AG09319 (cell line): ENCODE measurements at places on chromosomes 2 and 18.

GRCh38 chr2:89829828-89830227 lies 1138.4 kb downstream of the RPIA start:
- no peak for DNase-seq

- DNase-seq, result peak; percentile 48
Observed at GRCh38 chr2:238636269-238637073, 209.7 kb downstream of the ASB1 start.

DNA sequence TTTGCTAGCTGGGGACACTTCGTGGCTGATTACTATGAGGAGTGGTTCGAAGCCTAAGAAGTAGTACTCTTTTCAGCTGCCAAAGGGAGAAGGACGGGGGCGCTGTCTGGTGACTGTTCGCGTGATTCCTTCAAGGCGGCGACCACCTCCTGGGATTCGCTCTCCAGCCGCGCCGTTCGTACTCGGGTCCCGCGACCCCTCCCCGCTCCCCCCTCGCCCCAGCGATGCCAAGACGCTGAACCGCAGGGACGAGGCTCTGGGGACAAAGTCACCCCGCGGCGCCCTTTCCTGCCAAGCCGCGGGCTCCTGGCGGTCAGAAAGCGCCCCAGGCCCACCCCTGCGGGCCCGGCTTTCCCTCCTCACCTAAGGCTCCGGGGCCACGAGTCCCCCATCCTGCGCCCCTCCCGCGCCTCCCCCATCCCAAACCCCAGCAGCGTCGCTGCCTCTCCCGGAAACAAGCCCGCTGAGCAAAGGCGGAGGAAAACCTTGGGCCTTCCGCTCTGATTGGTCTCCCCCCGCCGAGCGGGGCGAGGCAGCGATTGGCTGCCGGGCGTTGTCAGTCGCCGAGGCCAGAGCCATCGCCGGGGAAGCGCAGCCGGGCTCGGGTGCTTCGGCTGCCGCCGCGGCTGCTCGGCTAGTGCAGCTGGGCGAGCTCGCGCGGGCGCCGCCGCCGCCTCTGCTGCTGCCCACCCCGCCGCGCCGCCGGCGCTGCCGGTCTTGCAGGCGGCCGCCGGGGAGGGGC lies 404.3 kb downstream of the XIRP2 start:
- peak; percentile 77 for DNase-seq

DNA sequence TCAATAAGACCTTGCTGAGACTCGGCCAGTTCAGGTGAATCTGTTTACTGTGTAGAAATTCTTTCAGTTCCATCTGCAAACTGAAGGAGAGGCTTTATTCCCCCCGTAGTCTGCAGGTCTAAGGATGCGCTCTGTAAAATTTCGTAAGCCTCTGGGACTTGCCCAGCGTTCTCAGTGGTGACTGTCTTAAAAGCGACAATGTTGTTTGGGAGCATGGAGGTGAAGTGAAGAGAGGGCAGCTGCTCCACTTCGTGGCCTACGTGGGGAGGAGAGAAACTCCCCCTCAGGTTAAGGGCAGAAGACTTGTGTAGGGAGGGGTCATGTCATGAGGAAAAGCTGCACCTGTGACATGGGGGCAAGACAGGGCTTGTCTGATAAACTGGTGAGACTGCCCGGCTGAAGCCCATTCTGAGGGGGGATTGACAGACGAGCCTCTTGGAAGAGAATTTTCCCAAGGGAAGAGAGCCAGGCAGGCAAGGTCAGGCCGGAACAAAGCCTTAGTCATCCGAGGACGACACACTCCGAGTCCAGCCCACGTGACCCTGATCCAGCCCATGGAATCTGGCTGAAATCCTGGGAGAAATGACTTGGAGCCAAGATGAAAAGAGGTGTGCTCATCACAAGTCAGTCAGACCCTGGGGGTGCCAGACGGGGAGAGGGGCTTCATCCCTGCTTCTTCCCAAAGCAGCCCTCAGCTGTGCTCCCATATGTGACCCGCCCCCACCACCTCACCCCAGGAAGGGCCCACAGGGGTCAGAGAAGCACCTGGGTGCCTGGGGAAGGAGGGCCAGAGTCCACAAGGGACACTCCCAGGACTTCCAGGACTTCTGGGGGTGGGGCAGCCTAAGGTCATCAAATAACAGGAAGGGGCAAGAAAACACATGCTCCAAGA lies 88.5 kb upstream of the SH3BP4 start:
- DNase-seq, result no peak

- no peak for DNase-seq
Observed at GRCh38 chr2:10316860-10317259, 14.2 kb downstream of the HPCAL1 start.

DNA sequence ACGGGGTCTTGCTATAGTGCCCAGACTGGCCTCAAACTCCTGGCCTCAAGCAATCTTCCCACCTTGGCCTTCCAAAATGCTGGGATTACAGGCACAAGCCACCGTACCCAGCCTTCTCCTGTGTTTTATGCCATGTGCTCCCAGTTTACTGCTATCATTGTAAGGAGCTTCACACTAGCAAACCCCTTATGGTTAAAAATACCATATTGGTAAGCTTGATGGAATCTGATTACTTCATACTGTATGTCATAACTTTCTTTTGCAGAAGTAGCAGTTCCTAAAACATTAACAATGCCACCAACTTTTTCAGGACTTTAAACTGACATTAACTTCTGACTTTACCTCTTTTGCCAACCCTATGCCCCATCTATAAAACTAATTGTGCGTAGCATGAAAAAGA lies 36.2 kb downstream of the HAT1 start:
- no peak for DNase-seq

DNA sequence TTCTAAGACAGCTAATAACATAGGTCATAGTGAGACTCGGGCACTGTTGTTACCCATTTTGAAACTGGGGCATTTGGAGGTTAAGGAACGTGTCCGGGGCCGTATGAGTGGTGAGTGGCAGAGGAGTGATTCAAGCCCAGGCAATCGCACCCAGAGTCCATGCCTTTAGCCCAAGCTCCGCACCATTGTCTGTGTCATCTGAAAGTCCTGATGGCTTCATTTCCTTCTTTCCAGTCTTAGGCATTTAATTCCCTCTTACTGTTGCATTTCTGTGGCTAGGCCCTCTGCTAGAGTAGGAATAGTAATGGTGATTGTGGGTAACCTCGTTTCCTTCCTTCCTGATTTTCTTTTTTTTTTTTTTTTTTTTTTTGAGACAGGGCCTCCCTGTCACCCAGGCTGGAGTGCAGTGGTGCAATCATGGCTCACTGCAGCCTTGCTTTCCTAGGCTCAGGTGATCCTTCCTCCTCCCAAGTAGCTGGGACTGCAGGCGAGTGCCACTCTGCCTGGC lies 49.8 kb upstream of the ASB1 start:
- DNase-seq, result no peak

DNA sequence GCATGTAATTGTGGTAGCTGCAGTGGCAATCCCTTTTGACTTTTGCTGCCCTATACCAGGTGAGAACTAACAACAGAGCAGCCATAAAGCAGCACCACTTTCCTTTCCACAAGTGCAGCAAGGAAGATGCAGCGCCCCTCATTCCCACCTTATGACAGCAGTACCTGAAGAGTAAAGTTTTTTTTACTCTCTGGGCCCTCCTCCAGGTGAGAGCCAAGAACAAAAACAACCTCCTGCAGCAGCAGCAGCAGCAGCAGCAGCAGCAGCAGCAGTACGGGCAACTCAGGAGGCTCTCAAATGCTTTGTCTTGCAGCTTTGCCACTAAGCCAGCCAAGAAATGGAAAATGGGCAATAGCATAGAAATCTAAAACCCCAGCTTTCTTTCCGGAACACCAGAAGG lies 397.5 kb downstream of the FIGN start:
- DNase-seq, result no peak

DNA sequence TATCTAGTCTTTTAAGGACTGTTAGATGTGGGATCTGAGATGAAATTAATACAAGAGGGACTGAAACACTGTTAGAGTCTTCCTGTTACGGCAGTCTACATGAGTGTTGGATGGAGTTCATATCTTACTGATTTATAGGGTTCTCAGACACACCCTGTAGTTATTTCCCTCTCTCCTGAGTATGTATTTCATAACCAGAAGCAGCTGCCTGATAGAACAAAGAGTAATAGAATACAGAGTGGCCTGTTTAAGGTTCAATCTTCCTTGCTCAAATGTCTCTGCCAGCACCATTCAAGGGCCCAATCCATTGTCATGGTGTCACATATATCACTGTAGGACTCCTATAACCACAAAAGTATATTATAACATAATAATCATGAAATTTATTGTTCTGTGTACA lies 1229.1 kb upstream of the ACVR2A start:
- no peak for DNase-seq

GRCh38 chr2:22076454-22076853 lies 952.7 kb downstream of the TDRD15 start:
- no peak for DNase-seq

GRCh38 chr18:24208270-24209035 lies 69.6 kb downstream of the CABYR start:
- no peak for DNase-seq

- DNase-seq, result no peak
Observed at GRCh38 chr18:64244571-64244970, 95.7 kb upstream of the LINC00305 start.

- no peak for DNase-seq
Observed at GRCh38 chr2:113276761-113277425, 1.8 kb downstream of the PAX8 start.

GRCh38 chr18:57890266-57890665 lies 87.2 kb upstream of the ATP8B1 start:
- no peak for DNase-seq

GRCh38 chr2:198852248-198852647 lies 605.5 kb downstream of the SATB2 start:
- DNase-seq, result no peak

DNA sequence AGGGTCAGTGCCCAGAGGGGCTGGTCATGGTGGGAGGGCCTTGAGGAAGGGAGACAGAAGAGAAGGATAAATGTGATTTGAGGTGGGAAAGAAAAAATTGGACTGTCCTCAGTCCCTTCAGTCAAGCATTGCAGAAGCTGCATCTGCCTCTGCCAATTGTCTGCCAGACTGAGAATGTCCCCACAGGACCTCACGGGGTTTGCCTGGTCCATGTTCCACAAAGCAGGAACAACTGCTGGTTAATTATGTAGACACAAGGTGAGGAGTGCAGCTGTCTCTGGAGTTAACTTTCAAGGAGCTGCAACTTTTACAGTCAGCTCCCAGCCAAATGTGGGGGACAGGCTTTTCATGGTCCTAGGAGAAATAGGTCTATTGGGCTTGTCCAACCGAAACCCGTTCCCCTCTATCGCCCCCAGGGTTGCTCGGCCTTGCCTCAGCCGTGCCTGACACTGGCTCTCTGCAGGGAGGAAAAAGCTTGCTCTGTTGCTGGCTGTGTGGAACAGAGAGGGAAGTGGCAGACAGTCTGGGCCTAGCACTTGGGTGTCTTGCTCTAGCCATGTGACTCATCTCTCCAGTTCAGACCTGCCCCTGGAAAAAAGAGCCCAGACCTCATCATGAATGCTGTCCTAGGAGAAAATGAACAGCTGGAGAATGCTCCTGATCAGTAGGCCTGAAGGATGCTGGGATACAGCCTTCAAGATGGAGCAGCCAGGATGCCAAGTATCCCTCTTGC lies 31.1 kb upstream of the PAX8 start:
- no peak for DNase-seq

DNA sequence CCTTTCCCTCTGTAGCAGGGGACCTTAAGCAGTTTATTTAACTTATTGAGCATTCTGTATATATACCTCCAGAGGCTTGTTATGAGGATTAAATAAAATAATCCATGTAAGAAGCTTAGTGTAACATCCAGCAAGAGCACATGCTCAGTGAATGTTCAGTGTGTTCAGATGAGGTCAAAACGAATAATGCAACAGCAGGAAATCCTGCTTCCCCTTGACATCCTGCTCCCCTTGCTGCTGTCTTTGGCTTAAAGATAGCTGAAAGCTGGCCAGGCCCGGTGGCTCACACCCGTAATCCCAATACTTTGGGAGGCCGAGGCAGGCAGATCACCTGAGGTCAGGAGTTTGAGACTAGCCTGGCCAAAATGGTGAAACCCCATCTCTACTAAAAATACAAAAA lies 68.7 kb downstream of the COL4A4 start:
- DNase-seq, result no peak

DNA sequence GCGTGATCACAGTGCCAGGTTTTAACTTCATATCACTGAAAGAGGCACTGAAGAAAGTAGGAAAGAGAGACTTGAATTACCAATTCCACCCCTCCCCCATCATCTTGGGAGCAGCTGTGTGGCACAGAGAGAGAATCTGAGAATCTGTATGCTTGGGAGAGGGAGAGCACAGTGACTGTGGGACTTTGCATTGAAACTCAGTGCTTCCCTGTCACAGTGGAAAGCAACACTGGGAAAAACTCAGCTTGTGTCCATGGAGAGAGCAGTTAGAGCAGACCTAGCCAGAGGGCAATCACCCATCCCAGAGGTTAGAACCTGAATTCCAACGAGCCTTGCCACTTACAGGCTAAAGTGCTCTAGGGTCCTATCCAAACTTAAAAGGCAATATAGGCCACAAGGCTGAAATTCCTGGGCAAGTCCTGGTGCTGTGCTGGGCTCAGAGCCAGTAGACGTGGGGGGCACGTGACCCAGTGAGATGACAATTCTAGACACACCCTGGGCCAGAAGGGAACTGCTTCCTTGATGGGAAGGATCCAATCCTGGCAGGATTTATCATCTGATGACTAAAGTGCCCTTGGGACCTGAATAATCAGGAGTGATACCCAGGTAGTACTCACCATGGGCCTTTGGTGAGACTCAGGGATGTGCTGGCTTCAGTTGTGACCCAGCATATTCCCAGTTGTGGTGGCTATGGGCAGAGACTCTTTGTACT lies 15.5 kb upstream of the ABCB11 start:
- DNase-seq, result no peak

DNA sequence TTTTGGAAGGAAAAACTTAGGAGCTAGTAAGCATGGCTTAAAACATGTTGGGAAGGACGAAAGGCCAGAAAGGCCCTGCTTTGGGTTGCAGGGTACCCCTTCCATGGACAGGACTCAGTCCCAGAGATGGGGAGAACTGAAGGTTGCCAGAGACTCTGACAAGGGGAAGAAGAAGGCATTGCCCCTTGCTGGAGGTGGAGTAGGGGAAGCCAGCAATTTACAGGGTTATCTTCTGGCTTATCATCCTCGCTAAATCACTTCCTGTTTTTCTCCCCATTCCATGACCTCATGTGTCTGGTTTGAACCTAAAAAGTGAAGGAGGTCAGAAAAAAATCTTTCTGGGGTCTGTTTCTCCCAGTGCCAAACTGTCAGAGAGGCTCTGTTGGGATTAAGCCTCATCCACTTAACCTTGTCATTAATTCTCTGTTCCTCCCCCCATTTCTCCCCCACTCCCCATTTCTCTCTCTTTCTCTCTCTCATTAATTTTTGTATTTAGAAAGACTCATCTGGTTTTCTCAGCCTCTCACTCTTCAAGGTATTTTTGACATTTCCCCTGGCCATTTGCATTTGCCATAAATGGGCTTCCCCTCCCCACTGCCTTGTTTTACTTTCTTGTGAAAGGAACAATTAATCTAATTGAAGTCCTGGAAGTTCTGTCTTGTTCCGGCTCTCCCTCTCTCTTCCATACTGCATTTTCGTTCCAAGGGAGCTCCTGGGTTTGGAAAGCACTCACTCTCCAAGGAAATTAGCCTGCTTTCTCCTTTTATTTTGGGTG lies 17.4 kb downstream of the NRP2 start:
- no peak for DNase-seq
